NCI-H1930 (cell line): ENCODE measurements at places on chromosomes 5 and 9.
A peak's percentile ranks its signal among the peaks of the same experiment; 100 is the strongest.

DNA sequence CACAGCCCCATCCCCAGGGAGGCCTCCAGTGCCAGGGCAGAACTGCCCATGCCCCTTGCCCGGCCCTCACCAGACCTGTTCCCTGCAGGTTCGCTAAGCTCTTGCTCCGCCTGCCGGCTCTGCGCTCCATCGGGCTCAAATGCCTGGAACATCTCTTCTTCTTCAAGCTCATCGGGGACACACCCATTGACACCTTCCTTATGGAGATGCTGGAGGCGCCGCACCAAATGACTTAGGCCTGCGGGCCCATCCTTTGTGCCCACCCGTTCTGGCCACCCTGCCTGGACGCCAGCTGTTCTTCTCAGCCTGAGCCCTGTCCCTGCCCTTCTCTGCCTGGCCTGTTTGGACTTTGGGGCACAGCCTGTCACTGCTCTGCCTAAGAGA is 110.1 kb downstream of the RXRA start:
- DNase-seq = no peak

DNA sequence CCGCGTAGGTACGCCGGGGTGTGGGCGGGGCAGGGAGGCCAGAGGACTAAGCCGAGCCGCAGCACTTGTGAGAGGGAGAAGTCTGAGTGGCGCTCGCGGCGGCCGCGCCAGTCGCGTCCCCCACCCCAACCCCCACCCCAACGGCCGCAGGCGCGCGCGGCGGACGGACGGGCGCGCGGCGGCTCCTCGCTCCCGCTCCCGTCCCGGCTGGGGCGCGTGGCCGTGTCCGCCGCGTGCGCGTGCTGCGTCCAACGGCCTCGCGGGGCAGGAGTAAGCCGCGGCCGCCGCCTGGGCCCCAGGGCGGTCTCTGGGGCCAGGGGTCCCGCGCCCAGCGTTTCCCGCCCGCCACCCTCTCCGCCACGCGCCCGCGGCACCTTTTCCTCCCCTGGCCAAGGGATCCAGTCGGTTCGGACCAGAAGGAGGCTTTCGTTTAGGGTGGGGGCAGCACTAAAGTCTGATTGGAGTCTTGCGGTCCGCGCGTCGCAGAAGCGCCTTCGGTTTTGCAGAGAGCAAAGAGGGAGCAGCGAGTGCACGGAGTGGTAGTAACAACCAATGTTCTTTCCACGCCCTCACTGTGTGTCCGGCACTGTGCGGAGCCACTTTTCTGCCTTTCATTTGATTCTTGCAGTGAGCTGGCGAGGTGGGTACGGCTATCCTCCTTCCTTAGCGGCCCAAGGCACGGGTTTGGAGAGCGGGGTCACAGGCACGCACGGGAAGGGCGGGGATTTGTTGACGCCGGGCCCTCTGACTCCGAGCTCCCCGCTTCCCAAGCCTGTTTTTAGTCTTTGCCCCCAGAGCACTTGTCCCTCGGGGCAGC is 483 bp downstream of the G3BP1 start:
- no peak for DNase-seq

- DNase-seq = no peak
Observed at GRCh38 chr5:100772548-100772947, 130.5 kb downstream of the ST8SIA4 start.

DNA sequence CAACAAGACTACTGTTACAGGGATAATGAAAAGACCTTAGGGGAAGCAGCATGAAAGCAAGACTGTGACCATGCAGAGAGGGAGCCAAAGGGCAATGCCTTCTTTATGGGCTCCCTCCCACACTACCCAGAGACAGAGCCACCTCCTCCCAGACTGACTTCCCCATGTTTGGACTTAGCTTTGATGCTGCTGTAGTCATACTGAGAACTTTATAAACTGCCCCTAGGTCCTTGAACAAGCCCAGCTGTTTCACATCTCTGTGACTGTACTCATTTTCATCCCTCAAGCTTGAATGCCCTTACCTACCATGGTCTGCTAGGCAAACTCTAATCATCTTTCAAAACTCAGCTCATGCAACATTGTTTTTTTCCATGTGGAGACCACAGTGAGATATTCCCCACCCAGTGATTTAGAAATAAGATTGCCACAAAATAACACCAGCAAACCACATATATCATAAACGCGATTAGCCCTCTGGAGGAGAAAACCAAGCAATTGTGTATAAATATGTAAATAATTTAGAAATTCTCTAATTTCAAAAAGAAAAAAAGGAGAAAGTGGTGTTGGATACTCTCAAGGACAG is 23.4 kb upstream of the FAM169A start:
- DNase-seq = no peak

- peak; percentile 59 for DNase-seq
Observed at GRCh38 chr9:34589636-34590380, at the start of gene CNTFR. TSS of gene CNTFR (minus strand) at chr9:34589724. CDS start at chr9:34568981, 20,743 bp downstream.

DNA sequence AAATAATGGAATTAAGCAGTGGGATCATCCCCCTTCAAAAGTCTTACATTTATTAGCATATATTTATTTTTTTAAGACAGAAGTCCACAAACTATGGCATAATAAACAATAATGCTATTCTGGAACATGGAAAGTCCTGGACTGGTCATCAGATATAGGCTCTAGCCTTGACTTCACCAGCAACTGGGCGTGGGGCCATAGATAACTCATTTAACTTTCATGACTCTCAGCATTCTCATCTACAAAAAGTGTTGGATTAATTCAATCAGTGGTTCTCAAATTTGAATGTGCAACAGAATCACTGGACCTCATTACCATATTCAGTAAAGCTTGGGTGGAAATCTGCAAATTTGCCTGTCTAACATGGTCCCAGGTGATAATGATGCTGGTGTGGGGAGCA is 253.8 kb downstream of the FBXL7 start:
- no peak for DNase-seq

DNA sequence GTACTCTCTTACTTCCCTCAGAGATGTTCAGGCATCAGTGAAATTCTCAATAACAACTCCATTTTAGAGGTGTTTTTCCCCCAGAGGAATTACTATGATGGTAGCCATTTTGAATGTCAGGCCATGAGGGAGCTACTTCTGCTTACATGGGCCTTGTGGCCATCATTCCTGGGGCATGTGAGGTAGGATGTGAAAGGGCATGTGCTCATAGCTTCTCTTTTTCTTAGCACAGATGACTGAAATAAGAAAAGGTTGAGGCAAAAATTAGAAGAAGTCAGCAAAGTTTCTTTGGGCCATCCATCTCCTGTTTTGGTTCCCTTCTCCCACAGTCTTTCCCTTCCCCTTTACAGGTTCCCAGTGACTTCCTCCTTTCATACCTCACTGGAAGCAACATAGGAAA is 68.8 kb downstream of the FEM1C start:
- no peak for DNase-seq

GRCh38 chr9:113954591-113954990 is 78.5 kb downstream of the ZNF618 start:
- DNase-seq = no peak

DNA sequence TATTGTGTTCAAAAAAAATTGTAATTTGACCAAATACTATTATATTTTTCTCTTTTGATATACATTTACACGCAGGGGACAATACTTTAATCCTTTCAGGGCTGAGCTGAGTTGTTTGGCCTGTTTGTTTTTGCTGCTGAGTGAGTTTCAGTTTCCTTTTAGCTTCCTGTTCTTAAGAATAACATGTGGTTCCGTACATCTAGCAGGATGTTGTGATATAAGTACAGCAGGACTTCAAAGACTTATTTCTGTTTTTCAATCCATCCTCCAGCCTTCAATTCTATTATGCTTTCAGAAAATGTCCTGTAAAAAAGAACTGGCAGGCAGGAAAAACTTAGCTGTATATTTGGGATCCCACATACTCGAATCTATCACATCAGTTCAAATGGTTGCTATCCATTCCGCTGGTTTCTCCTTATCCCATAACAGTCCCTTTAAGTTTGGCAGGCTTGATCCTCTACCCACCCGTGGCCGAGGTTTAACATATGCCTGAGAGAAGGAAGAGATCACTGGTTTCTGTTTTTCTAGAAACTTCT is 1037.3 kb upstream of the ACO1 start:
- no peak for DNase-seq

- no peak for DNase-seq
Observed at GRCh38 chr9:89637787-89638186, 33.0 kb downstream of the GADD45G start.
